Heart right ventricle (tissue), 16 donors: ENCODE measurements at places on chromosomes 11 and 22. TPM values are rescaled to one million over a fixed set of nuclear protein-coding genes. Genes with fewer than 3 reads are reported as not detected.

The APOA4 gene
- total RNA-seq, result not detected

The RAB6A gene
- 137 TPM for total RNA-seq

GRCh38 chr22:38401336-38402084, 53.5 kb downstream of the KCNJ4 start:
- DNase-seq, result no peak

DNA sequence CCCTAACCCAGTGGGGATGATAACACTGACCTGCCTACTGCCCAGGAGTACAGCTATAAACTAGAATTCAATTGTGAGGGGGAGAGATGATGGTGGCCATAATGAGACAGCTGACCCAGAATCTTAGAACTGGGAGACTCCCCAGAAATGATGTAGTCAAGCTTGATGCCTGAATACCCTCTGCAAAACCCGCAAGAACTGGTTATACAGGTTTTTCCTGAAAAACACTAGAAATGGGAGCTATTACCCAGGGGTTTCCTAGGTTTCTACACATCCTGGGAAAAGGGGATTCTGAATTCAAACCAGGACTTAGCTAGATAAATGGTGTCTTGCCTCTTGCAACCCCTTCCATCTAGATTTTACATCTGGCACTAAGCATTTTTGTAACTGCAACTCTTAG, 113.8 kb upstream of the NARS2 start:
- no peak for DNase-seq

DNA sequence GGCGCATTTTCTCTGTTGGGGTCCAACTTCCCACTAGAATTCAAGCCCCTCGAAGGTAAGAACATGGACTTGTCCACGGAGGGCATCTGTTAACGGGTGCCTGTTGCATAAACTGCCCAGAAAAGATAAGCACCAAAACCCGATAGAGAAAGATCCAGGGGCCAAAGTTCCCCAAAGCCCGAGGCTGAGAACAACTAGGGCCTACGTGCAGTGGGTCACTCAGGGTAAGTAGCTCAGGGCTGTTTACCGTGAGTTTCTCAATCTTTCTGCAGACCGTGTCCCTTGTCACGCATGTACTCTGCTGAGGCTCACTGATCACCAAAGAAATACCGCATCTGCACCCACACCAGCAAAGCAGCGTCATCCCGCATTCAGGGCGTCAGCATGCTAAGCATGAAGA, 24.4 kb downstream of the PGA5 start:
- no peak for DNase-seq

DNA sequence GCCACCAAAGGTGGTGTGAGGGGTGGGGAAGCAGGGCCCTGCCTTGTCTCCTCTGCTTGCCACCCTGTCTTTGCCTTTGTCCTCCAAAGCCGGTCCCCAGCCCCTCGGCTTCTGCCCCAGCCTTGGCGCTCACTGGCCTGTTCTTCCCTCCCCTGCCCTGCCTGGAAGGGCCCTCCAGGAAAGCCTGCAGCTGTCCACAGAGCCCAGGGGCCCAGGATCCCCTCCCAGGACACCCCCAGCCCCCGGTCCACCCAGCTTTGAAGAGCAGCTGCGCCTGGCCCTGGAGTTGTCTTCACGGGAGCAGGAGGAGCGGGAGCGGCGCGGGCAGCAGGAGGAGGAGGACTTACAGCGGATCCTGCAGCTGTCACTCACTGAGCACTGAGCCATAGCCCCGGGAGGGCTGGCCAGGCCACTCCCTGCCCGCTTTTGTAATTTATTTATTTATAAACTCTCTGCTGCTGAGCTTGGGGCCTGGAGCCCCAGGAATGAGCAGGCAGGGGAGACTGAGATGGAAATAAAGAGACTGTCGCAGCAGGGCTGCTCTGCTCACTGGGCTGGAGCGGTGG, 1.3 kb upstream of the SSH3 start:
- DNase-seq, result peak; percentile 58

The CLTCL1 gene
- total RNA-seq, result 14.6 TPM

DNA sequence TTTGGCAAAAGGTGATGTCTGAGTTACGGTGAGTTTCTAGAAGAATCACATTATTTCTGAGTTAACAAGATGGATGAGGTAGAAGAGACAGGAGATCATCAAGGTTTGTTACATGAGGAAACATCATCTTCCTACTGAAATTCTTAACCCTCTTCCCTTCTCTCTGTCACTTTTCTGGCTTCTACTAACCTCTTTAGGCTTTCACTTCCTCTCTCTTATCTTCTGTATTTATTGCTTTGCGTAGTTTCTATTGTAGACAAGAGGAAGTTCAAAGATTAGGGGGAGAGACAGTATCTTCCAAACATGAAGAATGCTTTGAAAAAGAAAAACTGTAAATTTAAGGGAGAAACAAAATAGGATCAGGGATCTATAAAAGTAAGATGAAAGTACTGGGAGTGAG, 75.4 kb downstream of the TRPC6 start:
- no peak for DNase-seq

The MMP12 gene
- not detected for total RNA-seq

DNA sequence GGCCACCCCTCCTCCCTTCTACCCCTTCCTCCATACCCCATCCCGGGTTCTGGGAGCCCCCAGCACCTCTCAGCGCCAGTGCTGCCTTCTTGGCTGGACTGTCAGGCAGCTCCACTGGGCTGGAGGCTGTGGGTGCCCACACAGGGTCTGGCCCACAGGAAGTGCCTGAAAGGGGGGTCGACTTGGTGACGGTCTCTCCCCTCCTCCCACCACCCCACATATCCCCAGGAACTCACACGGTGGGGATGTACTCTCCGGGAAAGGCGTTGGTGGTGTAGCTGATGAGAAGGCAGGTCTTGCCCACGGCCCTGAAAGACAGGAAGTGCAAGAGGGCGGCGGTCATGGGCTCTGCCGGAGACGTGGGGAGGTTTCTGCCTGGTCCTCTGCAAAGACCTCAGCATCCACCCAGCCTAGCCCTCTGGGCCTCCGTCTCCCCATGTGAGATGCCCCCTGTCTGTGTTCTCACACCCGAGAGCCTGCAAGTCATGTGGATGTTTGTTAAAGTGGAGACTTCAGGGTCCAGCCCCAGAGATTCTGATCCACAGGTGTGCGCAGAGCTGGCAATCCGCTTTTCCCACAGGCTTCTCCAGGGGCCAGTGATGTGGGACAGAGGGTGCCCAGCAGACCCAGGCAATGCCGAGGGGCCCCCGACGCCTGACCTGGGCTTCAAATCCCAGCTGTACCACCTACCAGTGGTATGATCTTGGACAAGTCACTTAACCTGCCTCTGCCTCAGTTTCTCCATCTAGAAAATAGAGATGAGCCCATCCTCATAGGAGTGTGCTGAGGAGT, 2.5 kb downstream of the RAC2 start:
- no peak for DNase-seq

DNA sequence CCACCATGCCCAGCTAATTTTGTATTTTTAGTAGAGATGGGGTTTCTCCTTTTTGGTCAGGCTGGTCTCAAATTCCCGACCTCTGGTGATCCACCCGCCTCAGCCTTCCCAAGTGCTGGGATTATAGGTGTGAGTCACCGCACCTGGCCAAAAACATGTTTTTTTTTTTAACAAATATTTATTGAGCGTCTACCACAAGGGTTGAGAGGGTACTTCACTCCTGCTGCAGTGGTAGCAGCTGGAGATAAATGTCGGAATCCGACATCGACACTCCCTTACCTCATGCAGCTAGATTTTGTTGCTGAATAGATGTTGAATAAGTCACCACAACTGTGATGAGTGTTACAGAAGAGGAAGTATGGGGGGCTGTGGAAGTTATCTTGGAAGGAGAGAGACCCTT, 971 bp downstream of the DNAJB13 start:
- no peak for DNase-seq

DNA sequence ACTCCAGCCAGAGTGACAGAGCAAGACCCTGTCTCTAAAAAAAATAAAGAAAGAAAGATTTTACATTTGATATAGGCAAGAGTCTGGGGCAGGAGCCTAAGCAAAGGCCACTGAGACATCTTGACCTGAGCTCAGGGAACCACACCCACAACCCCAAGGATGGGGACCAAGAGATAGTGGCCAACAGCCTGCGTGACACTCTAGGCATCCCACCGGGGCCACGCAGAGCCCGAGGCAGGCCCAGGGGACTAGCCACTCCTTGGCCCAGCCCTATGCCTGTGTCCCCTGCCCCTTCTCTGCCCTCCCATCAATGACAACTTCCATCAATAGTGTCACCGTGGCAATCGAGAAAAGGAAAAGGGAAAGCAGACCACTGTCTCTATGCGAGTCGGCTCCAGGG, 41.1 kb downstream of the MN1 start:
- no peak for DNase-seq

The FOSL1 gene
- 3.9 TPM for total RNA-seq

- no peak for DNase-seq
Observed at GRCh38 chr22:48106715-48107259, 1344.3 kb downstream of the TBC1D22A start.

The RELA gene
- 41.6 TPM for total RNA-seq

The CRYBB3 gene
- total RNA-seq, result not detected

GRCh38 chr22:26168939-26169314, 335 bp upstream of the SEZ6L start:
- DNase-seq, result no peak

- DNase-seq, result no peak
Observed at GRCh38 chr11:108966206-108966605, 301.3 kb downstream of the DDX10 start.

- no peak for DNase-seq
Observed at GRCh38 chr11:36438126-36438525, 71.9 kb downstream of the TRAF6 start.

The OR52B2 gene
- total RNA-seq, result not detected

GRCh38 chr22:43136255-43136654, 6.9 kb downstream of the MCAT start:
- DNase-seq, result no peak

The ISX gene
- not detected for total RNA-seq

GRCh38 chr11:61544466-61544865, 35.9 kb downstream of the LRRC10B start:
- DNase-seq, result no peak

The CHCHD10 gene
- total RNA-seq, result 1,079 TPM

GRCh38 chr11:2534134-2534956, 89.5 kb downstream of the KCNQ1 start:
- no peak for DNase-seq

DNA sequence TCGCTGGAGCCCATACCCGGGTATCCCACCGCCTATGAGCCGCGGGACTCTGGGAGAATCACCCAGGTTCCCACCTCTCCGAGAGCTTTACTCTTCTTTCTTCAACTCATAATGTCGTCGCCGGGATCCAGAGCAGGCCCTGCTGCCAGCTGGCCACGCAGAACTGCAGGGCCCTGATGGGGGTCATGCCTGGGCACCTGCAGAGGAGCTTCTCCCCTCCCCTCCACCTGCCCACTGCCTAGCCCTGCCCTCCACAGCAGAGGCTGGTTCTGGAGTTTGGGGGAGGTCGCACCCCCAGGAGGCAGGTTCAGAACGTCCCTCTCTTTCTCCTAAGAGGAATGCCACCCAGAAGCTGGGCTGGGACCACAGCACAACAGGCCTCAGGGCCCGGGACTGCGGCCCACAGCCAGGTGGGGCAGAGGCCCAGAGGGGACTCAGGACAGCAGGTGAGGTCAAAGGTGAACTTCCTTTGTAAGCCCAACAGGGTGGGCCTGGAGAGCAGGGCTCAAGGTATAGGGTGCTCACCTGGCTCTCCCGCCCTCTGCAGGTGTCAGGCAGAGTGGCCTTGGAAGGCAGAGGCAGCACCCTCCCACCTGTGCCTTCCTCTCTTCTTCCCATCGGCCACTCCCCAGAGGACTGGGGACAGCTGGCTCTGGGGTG, 1.9 kb downstream of the SLC25A45 start:
- DNase-seq, result no peak

- no peak for DNase-seq
Observed at GRCh38 chr22:45033136-45033535, 23.3 kb upstream of the PHF21B start.

DNA sequence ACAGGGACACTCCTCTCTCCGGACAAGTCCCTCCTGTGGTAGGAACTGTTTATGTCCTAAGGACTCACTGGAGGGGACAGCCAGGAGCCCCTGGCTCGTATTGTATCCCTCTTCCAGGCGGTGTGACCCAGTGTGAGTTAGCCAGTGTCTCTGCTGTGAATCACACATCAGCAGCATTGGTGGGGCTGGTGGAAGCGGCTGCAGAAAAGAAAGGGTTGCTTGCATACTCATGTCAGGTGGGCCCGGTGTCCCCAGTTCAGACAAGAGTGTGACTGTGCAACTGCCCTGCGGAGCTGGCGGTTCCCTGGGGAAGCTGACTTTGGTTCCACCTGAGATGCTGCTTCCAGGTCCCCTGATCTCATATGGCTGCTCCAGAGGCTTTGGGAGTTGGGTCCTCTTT, 99.4 kb downstream of the ZBTB16 start:
- DNase-seq, result no peak

- no peak for DNase-seq
Observed at GRCh38 chr22:46156031-46156430, 5.7 kb downstream of the PPARA start.

The HEPHL1 gene
- not detected for total RNA-seq

- no peak for DNase-seq
Observed at GRCh38 chr11:108871152-108871551, 206.3 kb downstream of the DDX10 start.

DNA sequence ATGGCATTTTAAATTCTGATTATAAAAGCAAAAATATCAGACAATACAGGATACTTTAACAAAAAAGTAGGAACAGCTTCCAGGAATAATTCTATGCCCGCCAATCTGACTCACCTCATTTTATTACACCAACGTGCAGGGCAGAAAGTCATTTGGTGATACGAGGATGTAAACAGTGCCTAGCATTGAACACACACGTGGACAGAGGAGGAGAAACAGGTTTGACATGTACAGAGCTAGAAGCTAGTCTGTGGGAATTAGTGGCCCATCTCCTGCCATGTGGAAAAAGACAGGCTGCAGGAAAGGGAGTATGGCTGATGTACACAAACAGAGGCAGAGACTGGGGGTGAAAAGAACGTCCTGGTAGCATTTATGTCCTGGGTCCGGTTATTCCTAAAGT, 9.0 kb upstream of the SPINDOC start:
- no peak for DNase-seq

- DNase-seq, result no peak
Observed at GRCh38 chr11:15783619-15784018, 572.7 kb downstream of the SOX6 start.

- no peak for DNase-seq
Observed at GRCh38 chr22:39375646-39376045, 23.9 kb upstream of the TAB1 start.
